ENCODE measurements at places on chromosomes 16 and 17.

GRCh38 chr17:61323909-61324868 lies 75.5 kb upstream of the TBX2 start:
- no peak for DNase-seq

DNA sequence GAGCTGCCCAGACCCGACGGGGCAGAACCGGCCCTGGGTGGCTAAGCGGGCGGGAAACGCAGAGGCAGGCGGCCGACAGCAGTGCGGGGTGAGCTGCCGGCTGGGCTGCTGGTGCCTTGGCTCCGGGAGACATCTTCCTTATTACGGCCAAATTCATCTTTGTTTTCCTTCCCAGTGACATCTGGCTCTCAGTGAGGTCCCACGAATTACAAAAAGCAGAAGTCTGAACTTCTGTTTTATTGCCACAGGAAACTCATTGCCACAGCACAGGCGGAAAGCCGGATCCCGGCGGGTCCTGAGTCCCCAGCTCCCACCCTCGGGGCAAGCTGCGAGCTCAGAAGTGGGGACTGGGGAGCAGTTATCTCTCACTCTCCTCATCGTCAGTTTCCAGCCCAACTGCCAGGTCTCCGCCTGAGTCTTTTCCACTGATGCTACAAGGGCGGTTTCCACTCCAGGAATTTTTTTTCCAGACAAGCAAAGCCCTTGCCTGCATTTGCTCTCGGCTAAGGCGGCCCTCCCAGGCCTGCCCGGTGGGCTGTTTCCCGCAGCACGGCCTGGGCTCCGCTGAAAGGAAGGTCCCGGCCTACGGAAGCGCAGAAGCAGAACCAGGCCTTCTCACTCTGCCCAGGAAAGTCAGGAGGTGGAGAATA lies 40.3 kb downstream of the CBFA2T3 start:
- DNase-seq: no peak

DNA sequence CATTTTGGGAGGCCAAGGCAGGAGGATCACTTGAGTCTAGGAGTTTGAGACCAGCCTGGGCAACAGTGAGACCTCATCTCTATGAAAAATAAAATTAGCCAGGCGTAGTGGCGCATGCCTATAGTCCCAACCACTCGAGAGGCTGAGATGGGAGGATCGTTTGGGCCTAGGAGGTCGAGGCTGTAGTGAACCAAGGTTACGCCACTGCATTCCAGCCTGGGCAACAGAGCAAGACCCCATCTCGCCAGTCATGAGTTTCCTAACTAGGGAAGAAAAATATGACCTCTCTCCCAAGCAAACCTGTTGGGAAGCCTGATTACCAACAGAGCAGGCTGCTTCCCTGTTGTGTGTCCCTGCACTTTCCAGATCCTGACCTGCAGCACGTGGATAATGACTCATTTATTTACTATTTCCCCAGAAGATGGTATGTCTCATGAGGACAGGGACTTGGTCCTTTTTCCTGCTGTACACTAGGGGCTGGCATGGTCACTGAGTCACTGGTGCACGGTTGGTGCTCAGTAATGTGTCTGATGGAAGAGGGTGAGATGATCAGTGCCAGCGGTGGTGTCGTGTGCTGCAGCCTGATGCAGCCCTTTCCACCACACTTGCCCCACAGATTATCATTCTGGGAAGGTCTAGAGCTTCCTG lies 30.8 kb downstream of the NMT1 start:
- DNase-seq: no peak

- no peak for DNase-seq
Measured at GRCh38 chr17:35313875-35314409, 59.5 kb downstream of the SLFN11 start.

GRCh38 chr16:89696670-89697128 lies 4.8 kb downstream of the SPATA2L start:
- DNase-seq: no peak

GRCh38 chr17:76498876-76499251 lies 2.4 kb downstream of the RHBDF2 start:
- DNase-seq: no peak

DNA sequence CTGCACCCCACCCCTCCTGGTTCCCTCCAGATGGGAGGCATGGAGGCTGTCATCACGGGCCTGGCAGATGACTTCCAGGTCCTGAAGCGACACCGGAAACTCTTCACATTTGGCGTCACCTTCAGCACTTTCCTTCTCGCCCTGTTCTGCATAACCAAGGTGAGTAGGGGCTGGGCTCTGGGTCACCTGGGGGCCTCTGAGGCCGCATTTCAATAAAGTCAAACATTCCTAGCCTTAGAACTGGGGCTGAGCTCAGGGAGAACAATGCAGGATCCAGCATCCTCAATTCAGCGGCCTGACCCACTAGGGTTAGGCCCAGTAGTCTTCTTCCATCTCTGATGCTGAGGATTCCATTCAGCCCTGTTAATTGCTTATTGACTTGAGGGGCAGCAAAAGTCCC lies 42.1 kb downstream of the SLC6A2 start:
- no peak for DNase-seq

GRCh38 chr16:13959626-13960025 lies 39.7 kb downstream of the ERCC4 start:
- no peak for DNase-seq

- no peak for DNase-seq
Measured at GRCh38 chr16:77539421-77540034, 104.7 kb upstream of the ADAMTS18 start.

GRCh38 chr17:13346081-13346533 lies 255.6 kb downstream of the HS3ST3A1 start:
- no peak for DNase-seq

DNA sequence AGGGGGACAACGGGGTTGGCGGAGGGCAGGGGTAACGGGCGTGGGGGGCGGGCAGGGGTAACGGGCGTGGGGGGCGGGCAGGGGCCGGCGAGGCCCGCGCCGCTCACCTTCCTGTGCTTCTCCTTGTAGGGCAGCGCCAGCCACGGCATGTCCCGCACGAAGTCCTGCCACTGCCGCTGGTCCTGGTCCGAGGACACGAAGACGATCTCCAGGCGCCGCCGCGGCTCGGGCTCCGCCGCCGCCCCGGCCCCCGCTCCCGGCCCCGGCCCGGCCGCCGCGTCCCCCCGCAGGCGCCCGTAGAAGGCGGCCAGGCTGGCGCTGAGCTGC lies 401 bp downstream of the NXN start:
- DNase-seq: no peak

- peak; percentile 20 for DNase-seq
Measured at GRCh38 chr16:7921345-7921744, 588.7 kb downstream of the RBFOX1 start.

- DNase-seq: no peak
Measured at GRCh38 chr16:82587289-82587688, 39.5 kb upstream of the CDH13 start.

- no peak for DNase-seq
Measured at GRCh38 chr17:64651889-64652288, 10.2 kb downstream of the SMURF2 start.

DNA sequence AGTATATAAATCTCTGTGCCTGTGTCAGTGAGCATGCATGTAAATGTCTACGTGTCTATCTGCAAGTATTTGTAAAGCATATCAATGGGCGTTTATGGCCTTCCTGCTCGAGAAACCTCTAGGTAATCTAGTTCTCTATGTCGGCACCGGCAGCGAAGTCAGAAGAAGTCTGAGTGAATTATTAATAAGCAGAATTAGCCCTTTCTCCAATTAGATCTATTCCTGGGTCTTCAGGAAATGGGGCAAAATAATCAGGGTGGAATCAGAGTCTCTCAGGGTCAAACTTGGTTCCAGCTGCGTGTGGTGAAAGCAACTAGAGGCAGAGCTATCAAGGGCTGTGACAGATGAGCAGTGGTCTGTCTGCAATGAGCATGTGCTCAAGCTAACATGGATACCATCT lies at the start of gene C17orf78:
TSS of gene C17orf78 (plus strand) at position 280 of the 400 bp plus-strand sequence. CDS start at position 388, 108 bp downstream.
- no peak for DNase-seq

DNA sequence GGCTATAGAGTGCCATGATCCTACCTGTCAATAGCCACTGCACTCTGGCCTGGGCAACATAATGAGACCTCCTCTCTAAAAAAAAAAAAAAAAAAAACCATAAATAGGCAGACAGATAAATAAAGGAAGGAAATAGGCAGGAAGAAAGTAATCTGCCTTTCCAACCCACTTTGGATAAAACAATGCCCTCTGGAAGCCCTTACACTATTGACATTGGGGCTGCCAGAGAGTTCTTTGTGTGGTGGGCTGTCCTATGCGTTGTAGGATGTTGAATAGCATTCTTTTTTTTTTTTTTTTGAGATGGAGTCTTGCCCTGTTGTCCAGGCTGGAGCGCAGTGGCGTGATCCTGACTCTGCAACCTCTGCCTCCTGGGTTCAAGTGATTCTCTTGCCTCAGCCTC lies 7.2 kb upstream of the RFWD3 start:
- DNase-seq: no peak

DNA sequence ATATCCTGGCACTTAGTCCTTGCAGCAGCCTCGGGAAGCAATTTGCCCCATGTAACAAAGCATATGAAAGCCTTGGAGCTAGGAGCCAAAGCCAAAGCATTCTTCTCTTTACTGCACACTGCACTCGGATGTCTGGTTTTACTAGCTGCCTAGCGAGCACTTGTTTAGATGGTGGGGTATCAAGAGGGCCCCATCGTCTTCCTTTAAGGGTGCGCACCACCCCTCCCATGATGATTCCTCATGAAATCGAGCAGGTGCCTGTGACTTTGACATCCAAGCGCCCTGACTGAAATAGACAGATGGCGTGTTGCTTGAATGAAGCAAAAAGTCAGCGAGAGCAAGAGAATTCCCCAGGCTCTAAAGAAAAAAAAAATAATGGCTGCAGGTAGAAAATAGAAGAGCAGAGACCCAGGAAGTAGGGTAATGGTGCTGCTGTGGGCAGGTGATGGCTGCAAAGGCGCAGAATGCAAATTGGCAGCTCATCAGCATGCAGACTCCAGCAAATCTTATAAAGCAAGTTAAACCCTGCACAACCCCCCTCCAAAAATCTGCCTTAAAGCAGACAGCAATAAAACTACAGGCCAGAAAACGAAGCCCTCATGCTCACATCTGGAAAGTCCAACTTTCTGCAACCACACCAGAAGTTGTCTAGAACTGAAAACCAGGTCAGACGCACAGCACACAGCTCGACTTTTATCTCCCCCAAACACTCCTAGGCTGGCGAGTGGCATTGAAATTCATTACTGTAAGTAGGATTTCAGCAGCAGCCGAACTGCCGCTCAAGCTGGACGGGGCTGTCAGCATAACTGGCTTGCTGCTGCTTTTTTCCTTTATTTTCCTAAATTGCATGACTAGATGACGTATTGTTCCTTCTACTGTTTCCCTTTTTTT lies 384.3 kb downstream of the RBFOX1 start:
- DNase-seq: peak; percentile 28

GRCh38 chr17:5544115-5544514 lies 40.2 kb downstream of the NLRP1 start:
- no peak for DNase-seq

DNA sequence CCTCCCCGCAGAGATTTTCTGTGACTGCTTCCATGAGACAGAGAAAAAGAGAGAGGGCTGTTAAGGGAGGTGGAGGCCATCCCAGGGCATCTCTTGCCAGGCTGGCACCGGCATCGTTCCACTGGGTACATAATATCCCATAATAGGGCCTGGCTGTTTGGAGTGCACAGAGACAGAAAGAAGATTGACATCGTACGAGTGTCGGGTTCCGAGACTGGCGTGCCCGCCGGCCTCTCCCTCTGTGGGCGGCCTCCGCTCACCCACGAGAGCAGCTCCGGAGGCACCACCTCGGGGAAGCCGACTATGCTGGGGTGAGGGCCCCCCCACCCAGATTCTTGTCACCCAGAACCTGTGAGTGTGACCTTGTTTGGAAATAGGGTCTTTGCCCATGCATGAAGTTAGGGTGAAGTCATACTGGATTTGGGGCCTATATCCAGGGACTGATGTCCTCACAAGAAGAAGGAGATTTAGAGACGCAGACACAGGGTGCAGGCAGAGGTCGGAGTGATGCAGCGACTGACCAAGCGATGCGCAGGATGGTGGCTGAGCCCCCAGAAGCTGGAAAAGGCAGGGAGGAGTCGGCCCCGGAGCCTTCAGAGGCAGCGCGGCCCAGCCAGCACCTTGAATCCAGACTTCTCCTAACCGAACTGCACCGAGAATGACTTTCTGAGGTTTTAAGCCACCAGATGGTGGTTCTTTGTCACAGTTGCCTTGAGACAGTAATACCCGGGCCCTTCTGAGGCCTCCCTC lies 101.8 kb upstream of the CIBAR2 start:
- no peak for DNase-seq

GRCh38 chr17:80738987-80739730 lies 194.5 kb downstream of the RPTOR start:
- DNase-seq: no peak

DNA sequence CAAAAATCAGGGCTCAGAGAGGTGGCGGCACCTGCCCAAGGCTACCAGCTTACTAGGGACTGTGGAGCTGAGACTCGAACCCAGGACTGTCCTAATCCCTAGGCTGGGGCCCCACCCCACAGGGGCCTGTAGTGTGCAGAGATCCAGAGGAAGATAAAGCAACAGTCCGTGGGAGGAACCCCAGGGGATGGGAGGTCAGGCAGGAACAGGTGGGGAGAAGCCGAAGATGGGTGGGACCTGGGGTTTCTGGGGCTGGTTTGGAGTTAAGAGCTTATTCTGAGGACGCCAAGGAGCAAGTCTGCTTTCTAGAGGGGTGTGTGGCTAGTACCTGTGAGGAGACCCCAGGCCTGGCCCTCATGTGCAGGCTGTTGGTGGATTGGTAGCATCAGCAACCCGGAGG lies 14.9 kb downstream of the C16orf74 start:
- DNase-seq: no peak

DNA sequence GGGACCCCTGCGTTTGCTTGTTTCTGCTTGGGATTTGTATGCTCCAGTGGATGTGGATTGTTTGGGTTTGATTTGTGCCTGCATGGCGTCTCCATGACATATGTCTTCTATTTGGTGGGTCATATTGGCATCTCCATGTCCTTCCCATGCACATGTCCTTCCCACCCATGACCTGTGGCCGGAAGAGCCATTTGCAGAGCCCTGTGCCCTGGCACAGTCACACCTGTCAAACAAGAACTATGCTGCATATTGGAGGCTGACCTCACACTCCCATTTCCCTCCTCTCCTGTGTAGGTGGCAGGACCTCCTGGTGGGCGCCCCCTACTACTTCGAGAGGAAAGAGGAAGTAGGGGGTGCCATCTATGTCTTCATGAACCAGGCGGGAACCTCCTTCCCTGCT lies 15.8 kb downstream of the ITGA3 start:
- no peak for DNase-seq

- DNase-seq: peak; percentile 57
Measured at GRCh38 chr16:30896889-30897733, 697 bp downstream of the CTF1 start.

DNA sequence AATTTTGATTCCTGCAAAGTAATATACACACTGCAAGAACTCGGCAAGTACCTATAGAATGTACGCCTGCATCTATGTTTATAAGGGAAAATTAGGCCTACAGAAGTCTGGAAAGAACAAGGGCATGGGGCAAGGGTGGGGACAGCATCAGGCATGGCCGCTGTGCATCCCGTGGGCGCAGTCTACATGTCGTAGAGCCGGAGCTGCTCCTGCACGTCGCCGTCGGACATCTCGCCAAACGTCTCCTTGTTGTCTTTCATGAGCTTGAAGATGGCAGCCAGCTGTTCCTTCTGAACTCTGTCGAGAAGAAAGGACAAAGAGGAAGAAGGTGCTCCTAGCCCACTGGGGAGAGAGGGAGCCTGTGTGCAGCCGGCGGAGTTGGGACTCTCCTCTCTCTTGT lies 33.4 kb downstream of the MXRA7 start:
- DNase-seq: no peak

Data from NCI-H526 (cell line).